Transverse colon (tissue), 4 donors: ENCODE measurements at places on chromosomes 4 and X.

GRCh38 chr4:78553529-78554060 is 2.0 kb downstream of the ANXA3 start:
- H3K27ac ChIP-seq, result no peak overlapping the region
- peaks cover 13% of the 10 kb centered on the region for H3K4me1 ChIP-seq
- DNase-seq, result no peak

- DNase-seq, result peak; percentile 73
- H3K4me1 ChIP-seq, result peaks cover 33% of the 10 kb centered on the region
- H3K4me3 ChIP-seq, result no peak overlapping the region
- peak overlapping the region; percentile 87 for H3K27ac ChIP-seq
These were observed 15.3 kb downstream of the SLC6A8 start for GRCh38 chrX:153703036-153703370.

GRCh38 chr4:72558655-72559054 is 10.4 kb downstream of the ADAMTS3 start:
- H3K4me1 ChIP-seq, result no peaks in the 10 kb centered on the region
- H3K27me3 ChIP-seq, result no peaks in the 10 kb centered on the region
- no peak for DNase-seq
- no peaks in the 10 kb centered on the region for H3K36me3 ChIP-seq
- H3K4me3 ChIP-seq, result no peak overlapping the region
- no peak overlapping the region for H3K27ac ChIP-seq

- H3K27me3 ChIP-seq, result no peaks in the 10 kb centered on the region
- H3K27ac ChIP-seq, result peak overlapping the region; percentile 45
- H3K4me1 ChIP-seq, result no peaks in the 10 kb centered on the region
- peak overlapping the region; percentile 49 for H3K4me3 ChIP-seq
These were observed 37.3 kb upstream of the ARAF start for GRCh38 chrX:47523713-47524166.

- H3K27me3 ChIP-seq, result no peaks in the 10 kb centered on the region
- no peaks in the 10 kb centered on the region for H3K36me3 ChIP-seq
- no peak overlapping the region for H3K27ac ChIP-seq
- no peak for DNase-seq
- H3K4me3 ChIP-seq, result no peak overlapping the region
These were observed 39.8 kb upstream of the LAS1L start for GRCh38 chrX:65574356-65574755.

DNA sequence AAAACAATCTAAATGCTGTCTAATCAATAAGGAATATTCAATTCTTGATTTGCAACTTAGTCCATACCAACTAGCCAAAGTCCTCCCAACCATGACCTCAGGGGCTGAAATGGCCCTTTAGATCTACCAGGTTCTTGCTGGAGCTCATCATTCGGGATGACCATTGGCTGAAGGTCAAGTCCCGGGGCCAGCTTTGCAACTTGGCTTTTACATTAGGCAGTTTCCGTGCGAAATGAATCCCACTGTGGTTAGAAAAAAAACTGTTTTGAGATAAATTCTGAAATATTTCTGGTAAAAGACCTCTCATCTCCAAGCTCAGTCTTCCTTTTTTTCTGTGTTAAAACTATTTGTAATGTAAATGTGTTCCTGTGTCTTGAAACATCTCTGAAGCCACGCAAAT is 178.6 kb downstream of the TENM3 start:
- H3K36me3 ChIP-seq, result no peaks in the 10 kb centered on the region
- H3K27ac ChIP-seq, result no peak overlapping the region
- no peaks in the 10 kb centered on the region for H3K4me1 ChIP-seq
- no peak for DNase-seq

DNA sequence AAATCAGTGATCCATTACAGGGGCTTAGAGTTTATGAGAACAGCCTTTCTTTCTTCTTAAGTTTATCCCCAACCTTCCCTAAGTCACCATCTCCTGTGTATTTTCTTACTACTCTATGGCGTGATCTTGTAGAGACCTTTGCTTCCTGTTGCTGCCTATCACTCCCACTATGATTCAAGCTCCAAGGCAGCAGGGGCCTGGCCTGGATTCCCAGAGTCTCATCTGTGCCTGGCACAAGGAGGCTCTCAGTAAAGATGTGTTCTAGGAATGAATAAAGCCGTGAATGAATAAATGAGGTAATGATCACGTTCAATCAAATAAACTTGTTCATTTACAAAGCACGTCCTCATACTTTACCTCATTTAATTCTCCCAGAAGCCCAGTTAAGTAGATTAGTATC is 45.4 kb downstream of the CC2D2A start:
- H3K4me3 ChIP-seq, result no peak overlapping the region
- no peaks in the 10 kb centered on the region for H3K36me3 ChIP-seq
- no peaks in the 10 kb centered on the region for H3K27me3 ChIP-seq
- no peak for DNase-seq
- H3K4me1 ChIP-seq, result no peaks in the 10 kb centered on the region
- H3K27ac ChIP-seq, result no peak overlapping the region

DNA sequence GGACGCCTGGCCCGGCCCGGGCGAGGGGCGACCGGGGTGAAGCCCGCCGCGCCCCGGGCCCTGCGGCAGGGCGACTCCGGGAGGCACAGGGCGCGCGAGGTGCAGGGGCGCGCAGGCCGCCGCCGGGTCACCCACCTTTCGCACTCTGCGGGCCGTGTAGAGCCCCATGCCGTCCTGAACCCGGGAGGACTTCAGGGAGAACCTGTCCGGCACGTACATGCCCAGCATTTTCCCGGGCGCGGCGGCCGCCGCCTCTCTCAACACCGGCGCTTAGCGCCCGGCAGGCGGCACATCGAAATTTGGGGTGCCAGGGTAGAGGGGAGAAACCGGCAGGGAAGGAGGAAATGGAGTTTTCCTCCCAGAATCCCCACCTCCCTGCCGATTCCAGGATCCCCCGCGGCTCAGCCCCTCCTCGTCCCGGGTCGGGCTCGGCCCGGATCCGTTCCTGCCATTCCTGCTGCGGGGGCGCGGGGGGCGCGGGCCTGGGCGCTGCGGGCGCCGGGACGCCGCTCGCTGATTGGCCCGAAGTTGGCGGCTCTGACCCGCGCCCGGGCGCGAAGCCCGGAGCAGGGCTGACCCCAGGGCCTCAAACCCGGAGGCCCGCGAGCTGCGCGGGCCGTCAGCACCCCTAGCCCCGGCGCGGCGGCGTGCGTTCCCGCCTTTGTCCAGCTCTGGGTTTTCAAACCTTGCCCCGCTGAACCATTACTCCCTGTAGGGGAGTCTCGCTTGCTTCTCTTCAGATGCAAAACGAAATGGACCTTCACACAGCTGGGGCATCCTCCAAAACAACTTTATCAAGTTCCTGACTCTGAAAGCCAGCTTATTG is at the start of gene PRDM5:
TSS of gene PRDM5 (minus strand) at position 346 of the 826 bp plus-strand sequence. CDS start at position 228, 118 bp downstream.
- peaks cover 16% of the 10 kb centered on the region for H3K4me1 ChIP-seq
- DNase-seq, result peak; percentile 49
- H3K27me3 ChIP-seq, result no peaks in the 10 kb centered on the region
- H3K36me3 ChIP-seq, result no peaks in the 10 kb centered on the region
- peak within 1 kb of the TSS; percentile 97 for H3K27ac ChIP-seq

- H3K36me3 ChIP-seq, result no peaks in the 10 kb centered on the region
- H3K4me1 ChIP-seq, result no peaks in the 10 kb centered on the region
- no peaks in the 10 kb centered on the region for H3K27me3 ChIP-seq
- no peak overlapping the region for H3K4me3 ChIP-seq
- DNase-seq, result no peak
- H3K27ac ChIP-seq, result no peak overlapping the region
These were observed 17.6 kb downstream of the UNC5C start for GRCh38 chr4:95531141-95531540.

DNA sequence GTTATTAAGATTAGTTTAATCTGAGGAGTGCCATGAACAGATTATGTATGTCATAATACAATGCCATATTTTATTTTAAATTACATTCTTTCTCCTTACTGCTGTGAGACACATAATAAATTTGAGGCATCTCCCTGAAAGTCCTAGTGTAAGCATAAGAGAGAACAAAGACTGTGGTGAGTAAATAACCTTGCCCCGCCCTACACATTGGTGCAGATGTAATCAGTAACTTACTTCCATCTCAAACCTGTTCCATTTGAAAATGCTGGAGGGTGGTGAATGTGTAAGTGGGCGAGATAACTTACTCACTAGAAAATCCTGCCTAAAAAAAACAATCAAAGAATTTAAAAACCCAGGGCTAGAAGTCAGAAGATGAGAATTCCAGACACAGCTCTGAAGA is 338.1 kb upstream of the SLIT2 start:
- no peaks in the 10 kb centered on the region for H3K4me1 ChIP-seq
- H3K36me3 ChIP-seq, result no peaks in the 10 kb centered on the region
- DNase-seq, result no peak
- H3K27ac ChIP-seq, result no peak overlapping the region

- H3K27me3 ChIP-seq, result no peaks in the 10 kb centered on the region
- no peak overlapping the region for H3K4me3 ChIP-seq
- no peak for DNase-seq
- no peaks in the 10 kb centered on the region for H3K36me3 ChIP-seq
These were observed 115.7 kb downstream of the SLIT2 start for GRCh38 chr4:20367446-20367845.

- H3K4me3 ChIP-seq, result no peak overlapping the region
- no peaks in the 10 kb centered on the region for H3K27me3 ChIP-seq
- no peak overlapping the region for H3K27ac ChIP-seq
These were observed 42.3 kb downstream of the STX18 start for GRCh38 chr4:4499438-4500123.

GRCh38 chr4:174120446-174121295 is 162.8 kb downstream of the FBXO8 start:
- H3K27me3 ChIP-seq, result peaks cover 4% of the 10 kb centered on the region
- H3K27ac ChIP-seq, result peak overlapping the region; percentile 63
- no peak for DNase-seq

GRCh38 chr4:132344924-132345828 is 803.9 kb upstream of the PCDH10 start:
- H3K4me1 ChIP-seq, result no peaks in the 10 kb centered on the region
- no peak overlapping the region for H3K4me3 ChIP-seq
- no peaks in the 10 kb centered on the region for H3K27me3 ChIP-seq
- no peaks in the 10 kb centered on the region for H3K36me3 ChIP-seq
- no peak for DNase-seq
- H3K27ac ChIP-seq, result no peak overlapping the region

- no peaks in the 10 kb centered on the region for H3K36me3 ChIP-seq
- peak; percentile 16 for DNase-seq
These were observed 695 bp upstream of the PIGA start for GRCh38 chrX:15336023-15336413.

DNA sequence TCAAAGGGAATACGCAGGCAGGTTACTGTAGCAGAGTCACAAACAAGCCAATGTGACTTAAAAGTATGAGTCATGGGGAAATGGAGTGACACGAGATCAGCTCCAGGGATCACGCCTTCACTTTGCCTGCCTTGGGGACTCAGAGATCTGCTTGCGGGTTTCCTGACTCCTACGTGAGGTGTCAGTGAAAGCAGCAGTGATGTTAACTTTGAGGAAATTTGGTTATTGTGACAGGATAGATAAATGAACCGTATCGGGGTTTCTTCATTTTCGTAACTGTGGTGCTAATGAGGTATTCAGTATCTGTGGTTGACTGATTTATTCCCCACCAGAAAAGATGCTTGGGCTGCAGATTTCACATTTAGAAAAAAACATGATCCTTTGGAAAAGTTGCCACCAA is 383.3 kb upstream of the ZFP42 start:
- no peak overlapping the region for H3K27ac ChIP-seq
- H3K4me1 ChIP-seq, result no peaks in the 10 kb centered on the region
- DNase-seq, result no peak
- H3K36me3 ChIP-seq, result no peaks in the 10 kb centered on the region

DNA sequence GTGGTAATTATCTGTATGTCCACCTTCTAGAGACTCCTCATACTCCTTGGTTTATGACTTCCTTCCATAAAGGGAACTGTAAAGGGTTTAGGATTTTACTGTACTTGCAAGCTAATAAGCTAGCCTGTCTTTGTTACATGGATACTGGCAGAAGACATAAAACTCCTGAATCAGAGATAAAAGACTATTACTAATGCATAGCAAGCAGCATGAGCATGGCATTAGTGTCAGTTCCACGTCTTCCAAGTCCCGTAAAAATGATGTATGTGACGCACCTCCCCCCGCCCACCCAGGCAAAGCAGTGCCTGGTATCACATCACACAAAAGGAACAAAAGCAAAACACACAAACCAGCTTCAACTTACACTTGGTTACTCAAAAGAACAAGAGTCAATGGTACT is 71.0 kb downstream of the SLC10A6 start:
- no peak for DNase-seq
- H3K36me3 ChIP-seq, result no peaks in the 10 kb centered on the region
- H3K27me3 ChIP-seq, result no peaks in the 10 kb centered on the region
- no peak overlapping the region for H3K27ac ChIP-seq

DNA sequence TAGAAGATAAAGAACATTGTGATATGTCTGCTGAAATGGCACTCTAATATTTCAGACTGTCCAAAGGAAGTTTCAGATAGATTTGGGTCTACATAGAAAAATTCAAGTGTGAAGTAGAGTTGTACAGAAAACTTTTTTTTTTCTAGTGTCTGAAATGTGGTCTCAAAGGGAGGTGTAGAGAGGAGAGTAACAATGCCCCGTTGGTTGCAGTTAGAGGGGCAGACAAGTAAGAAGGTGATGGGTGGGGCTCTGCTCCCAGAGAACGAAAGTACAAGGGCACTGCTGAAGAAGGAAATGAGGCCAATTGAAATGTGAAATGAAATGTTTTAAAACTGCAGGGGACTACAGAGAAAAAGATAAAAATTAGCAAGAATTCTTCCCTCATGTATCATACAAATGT is 177.8 kb downstream of the BANK1 start:
- no peak overlapping the region for H3K4me3 ChIP-seq
- H3K27ac ChIP-seq, result no peak overlapping the region
- no peaks in the 10 kb centered on the region for H3K4me1 ChIP-seq
- no peaks in the 10 kb centered on the region for H3K27me3 ChIP-seq

- H3K4me1 ChIP-seq, result no peaks in the 10 kb centered on the region
- H3K27me3 ChIP-seq, result no peaks in the 10 kb centered on the region
- no peak overlapping the region for H3K4me3 ChIP-seq
- H3K36me3 ChIP-seq, result no peaks in the 10 kb centered on the region
- no peak for DNase-seq
These were observed 23.3 kb upstream of the ANXA5 start for GRCh38 chr4:121720109-121720508.

- H3K36me3 ChIP-seq, result no peaks in the 10 kb centered on the region
- no peak overlapping the region for H3K4me3 ChIP-seq
- H3K27me3 ChIP-seq, result no peaks in the 10 kb centered on the region
- no peak for DNase-seq
These were observed 3.6 kb downstream of the UGT2B7 start for GRCh38 chr4:69099910-69100309.

- H3K4me3 ChIP-seq, result no peak overlapping the region
- H3K36me3 ChIP-seq, result no peaks in the 10 kb centered on the region
- no peak for DNase-seq
- H3K4me1 ChIP-seq, result no peaks in the 10 kb centered on the region
- H3K27me3 ChIP-seq, result no peaks in the 10 kb centered on the region
These were observed 822 bp upstream of the PFKFB1 start for GRCh38 chrX:54994668-54995351.

- H3K27me3 ChIP-seq, result no peaks in the 10 kb centered on the region
- no peak overlapping the region for H3K27ac ChIP-seq
- H3K4me3 ChIP-seq, result no peak overlapping the region
- no peak for DNase-seq
- H3K36me3 ChIP-seq, result no peaks in the 10 kb centered on the region
These were observed 218.7 kb upstream of the SPOCK3 start for GRCh38 chr4:167452922-167453430.
